ENCODE measurements at places on chromosomes 11 and 22. TPM values are rescaled to one million over a fixed set of nuclear protein-coding genes. Genes with fewer than 3 reads are reported as not detected.

- ATAC-seq = no peak
Measured at GRCh38 chr11:118703563-118704106, 24.2 kb upstream of the TREH start.

The IRAG1 gene
- not detected for total RNA-seq

The RAB36 gene
- 0.61 TPM for total RNA-seq

The OR51B5 gene
- total RNA-seq = not detected

DNA sequence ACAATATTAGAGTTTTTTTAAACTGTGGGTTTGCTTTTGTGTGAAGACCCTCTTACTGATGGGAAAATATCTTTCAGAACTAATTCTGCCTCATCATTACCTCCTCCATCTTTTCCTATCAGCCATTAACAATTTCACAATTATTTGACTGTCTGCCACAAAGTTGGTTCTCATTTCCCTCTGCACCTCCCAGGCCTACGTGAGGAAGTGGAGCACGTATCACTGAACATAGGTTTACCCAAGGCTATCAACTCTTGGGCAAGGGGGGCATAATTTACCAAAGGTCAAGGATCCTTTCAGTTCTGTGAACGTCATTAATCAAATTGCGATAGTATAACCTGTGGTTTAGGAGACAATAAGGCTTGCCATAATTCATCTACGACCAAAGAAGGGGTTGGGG lies 60.0 kb downstream of the LIF start:
- no peak for ATAC-seq

DNA sequence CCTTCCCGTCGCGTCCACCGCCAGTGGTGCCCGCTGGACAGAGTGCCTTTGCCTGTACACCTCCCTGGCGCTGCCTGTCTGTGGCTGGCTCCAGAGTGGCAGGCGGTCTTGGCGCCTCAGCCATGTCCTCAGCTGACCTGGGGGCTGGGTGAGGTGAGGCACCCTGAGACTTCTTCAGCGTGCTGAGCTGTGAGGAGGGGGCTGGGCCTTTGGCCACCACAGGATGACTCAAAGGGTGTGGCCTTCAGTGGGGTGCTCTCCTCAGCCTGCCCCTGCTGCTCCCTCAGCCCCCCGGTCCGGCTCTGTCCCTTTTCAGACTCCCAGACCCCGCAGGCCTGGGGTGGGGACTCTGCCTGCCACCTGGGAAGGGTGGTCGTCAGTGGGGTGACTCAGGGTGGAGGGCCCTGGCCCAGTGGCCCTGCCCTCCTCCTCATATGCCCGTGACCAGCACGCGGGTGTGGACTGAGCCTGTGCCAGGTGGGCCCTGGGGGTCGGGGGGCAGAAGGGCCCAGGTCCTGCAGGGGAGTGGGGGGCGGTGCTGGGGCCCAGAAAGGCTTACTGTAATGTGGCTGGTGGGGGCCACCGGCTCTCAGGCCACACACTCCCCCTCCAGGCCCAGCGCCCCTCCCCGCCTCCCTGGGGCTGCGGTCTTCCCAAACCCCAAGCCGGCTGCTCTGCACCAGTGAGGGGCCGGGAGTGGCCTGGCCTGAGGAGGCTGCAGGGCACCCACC lies 15.9 kb downstream of the CRELD2 start:
- ATAC-seq = peak; percentile 30

The NLRP10 gene
- not detected for total RNA-seq

DNA sequence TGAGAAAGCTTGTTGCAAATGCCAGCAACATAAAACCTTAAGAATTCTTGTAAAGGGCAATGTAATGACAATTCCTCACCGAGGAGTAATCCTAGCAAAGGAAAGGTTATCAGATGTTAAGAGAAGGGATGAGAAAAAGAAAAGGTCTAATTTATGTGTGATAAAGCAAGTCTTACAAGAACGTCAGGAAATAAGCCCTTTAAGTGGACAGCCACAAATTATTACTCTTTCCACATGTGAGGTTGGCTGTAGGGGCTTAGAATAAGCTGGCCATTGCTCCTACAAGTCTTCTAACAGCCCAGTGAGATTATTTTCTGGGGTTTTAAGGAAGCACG lies 9.3 kb downstream of the LAYN start:
- no peak for ATAC-seq

DNA sequence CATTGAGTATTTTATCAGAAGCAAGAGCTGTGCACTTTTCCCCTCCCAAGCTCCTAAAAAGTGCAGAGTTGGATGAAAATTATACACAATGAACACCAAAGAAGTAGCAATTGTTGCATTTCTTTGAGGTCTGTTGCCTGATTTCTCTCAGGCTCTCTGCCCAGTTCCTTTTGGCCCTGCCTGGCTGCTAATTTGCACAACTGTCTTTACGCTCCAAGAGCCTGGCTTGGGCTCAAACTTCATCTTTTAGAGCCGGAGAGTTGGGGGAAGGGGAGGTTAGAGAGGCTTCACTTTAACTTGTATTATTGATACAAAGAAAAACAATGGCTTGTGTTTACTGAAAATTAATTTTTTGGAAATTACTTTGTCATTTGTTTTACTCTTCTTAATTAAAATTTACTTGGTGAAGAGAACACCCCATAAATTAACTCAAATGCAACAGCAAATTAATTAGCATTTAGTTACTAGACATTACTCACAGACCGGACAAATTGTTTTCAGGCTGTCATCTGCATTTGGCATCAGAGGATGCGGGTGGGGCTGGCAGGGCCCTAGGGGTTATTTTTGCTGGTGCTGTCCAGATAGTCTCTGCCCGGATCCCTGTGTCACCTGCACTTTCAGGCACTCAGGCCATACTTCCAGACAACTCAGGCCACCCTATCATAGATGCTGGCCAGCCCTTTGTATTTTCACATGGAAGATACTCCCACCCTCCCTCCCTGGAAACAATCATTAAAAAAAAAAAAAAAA lies 407.3 kb downstream of the NXPE2 start:
- no peak for ATAC-seq

The MUC2 gene
- not detected for total RNA-seq

The LRRC55 gene
- total RNA-seq = not detected

GRCh38 chr11:118827118-118827517 lies 36.2 kb upstream of the DDX6 start:
- ATAC-seq = no peak

DNA sequence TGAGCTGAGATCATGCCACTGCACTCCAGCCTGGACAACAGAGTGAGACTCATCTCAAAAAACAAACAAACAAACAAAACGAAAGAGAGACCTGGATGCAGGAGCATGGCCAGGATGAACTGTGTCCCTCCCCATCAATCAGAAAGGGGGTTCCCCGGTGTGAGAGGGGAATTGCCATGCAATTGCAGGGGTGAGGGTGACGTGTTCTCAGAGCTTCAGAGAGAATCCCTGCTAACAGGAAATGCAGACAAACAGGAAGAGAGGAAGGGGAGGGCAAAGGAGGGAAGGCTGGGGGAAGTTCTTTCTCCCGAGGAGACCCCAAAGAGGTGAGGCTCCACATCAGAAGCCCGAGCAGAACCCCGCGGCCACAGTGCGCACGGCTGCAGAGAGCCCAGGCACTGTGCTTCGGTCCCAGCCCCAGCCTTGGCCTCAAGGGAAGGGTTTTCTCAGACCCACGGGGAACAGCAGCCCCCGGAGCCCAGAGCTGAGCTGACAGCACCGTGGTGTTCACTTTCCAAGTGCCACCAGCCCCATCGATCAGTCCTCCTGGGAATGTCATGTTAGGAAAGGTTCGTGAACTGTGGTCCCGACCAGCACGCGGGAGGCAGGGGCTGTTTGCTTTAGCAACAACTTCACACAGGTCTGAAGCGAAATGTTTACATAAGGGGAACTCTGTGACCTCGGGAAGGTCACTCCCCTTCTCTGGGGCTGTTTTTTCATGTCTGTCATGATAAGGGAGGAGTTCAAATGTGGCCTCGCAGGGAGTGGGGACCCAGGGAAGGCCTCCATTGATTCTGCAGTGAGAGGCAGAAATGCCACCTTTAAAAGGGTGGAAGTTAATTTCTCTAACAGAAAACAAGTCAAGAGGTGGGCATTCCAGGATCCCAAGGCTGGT lies 108.0 kb upstream of the ANO1 start:
- ATAC-seq = peak; percentile 50

DNA sequence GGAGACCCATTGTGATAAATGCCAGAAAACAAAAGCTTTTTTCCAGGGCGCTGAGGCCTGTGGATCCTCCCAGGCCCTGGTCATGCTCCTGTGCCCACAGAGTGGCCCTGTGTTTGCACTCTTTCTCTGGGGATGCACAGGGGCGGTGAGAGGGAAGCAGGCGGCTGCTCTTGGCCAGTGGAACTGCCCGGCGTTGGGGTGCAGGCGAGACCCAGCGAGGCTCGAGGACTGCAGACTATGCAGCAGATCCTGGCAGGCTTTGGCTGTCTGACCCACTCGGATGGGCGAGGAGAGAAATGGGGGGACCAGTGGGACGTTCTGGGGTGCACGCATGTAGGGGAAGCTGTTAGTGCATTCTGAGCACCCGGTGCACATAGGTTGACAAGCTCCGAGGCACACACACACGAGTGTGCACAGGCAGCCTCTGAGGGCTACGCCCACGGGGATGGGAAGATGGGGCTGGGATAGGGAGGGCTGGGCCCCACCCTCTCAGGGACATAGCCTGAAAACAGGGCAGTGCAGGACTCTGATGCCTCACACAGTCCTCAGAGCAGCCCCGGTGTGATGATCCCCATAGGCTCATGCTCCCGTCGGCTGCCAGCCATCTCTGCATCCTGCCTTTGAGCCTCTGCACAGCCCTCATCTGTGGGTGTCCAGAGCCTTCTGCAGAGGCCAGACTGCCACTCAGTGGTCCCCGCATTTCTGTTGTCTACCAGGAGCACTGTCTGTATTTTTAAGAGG lies 1233.5 kb downstream of the BRD1 start:
- no peak for ATAC-seq
